ENCODE measurements at places on chromosomes 12 and 14. TPM values are rescaled to one million over a fixed set of nuclear protein-coding genes. Genes with fewer than 3 reads are reported as not detected.

PRORP gene
- total RNA-seq = 11.9 TPM

- no peak overlapping the region for H3K4me3 ChIP-seq
- no peak for DNase-seq
- no peaks in the 10 kb centered on the region for H3K4me1 ChIP-seq
- H3K36me3 ChIP-seq = no peaks in the 10 kb centered on the region
Measured at GRCh38 chr12:72658615-72659014, 386.4 kb downstream of the TRHDE start.

DNA sequence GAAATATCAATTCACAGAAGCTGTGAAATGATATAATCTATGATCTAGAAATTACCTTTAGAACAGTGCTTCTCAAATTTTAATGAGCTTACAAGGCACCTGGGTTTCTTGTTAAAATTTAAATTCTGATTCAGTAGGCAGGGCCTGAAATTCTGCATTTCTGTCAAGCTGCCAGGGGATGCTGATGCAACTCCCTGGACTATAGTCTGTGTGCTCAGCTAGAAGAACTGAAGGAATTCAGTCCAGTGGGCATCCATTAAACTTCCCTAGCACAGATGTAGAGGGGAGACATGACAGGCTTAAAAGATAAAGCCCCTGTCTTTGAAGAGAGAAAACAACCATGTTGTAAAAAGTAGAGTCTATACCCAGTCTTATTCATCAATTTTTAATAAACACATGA lies 441.8 kb downstream of the TMTC2 start:
- no peaks in the 10 kb centered on the region for H3K36me3 ChIP-seq
- DNase-seq = no peak
- H3K27me3 ChIP-seq = no peaks in the 10 kb centered on the region
- H3K27ac ChIP-seq = no peak overlapping the region
- no peaks in the 10 kb centered on the region for H3K4me1 ChIP-seq

LRRC43 gene
- total RNA-seq = 1.9 TPM

KRT79 gene
- total RNA-seq = not detected

SLC15A4 gene
- total RNA-seq = 33.2 TPM

GRCh38 chr12:92237762-92238523 lies 92.3 kb upstream of the BTG1 start:
- no peak overlapping the region for H3K4me3 ChIP-seq
- no peaks in the 10 kb centered on the region for H3K36me3 ChIP-seq
- no peaks in the 10 kb centered on the region for H3K4me1 ChIP-seq
- H3K27me3 ChIP-seq = no peaks in the 10 kb centered on the region

- no peak overlapping the region for H3K4me3 ChIP-seq
- no peak overlapping the region for H3K27ac ChIP-seq
- H3K36me3 ChIP-seq = no peaks in the 10 kb centered on the region
- no peaks in the 10 kb centered on the region for H3K4me1 ChIP-seq
Measured at GRCh38 chr14:68729556-68729955, 63.3 kb downstream of the ZFP36L1 start.

RNASE7 gene
- not detected for total RNA-seq

TOMM20L gene
- not detected for total RNA-seq

DNA sequence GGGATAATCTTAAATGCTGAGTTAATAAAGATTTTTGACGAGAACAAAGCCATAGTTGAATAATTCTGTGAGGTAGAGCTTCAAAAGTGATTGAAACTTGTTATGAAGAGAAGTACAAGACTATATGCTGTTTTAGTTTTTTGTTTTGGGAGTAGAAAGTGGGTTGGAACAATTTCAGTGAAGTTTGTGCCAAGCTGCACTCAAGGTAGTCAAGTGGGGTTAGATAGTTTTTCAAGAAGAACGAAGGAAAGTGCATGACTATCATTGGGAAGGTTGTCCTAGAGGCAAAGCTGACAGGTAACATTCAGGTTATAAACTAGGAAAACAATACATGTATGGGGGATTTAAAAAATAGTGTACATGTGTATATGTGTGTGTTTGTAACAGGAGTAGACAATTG lies 16.2 kb downstream of the FUT8 start:
- DNase-seq = no peak
- H3K4me1 ChIP-seq = no peaks in the 10 kb centered on the region
- H3K27me3 ChIP-seq = no peaks in the 10 kb centered on the region
- H3K4me3 ChIP-seq = no peak overlapping the region

Data from ovary (tissue), 10 donors.